ENCODE measurements at places on chromosomes 2 and 18. TPM values are rescaled to one million over a fixed set of nuclear protein-coding genes. Genes with fewer than 3 reads are reported as not detected.

The SOWAHC gene
- 14.0 TPM for total RNA-seq

The FTCDNL1 gene
- total RNA-seq: 2.0 TPM

- H3K4me3 ChIP-seq: no peak overlapping the region
- peak; percentile 93 for DNase-seq
- no peaks in the 10 kb centered on the region for H3K27me3 ChIP-seq
- H3K27ac ChIP-seq: no peak overlapping the region
- H3K36me3 ChIP-seq: no peaks in the 10 kb centered on the region
- H3K4me1 ChIP-seq: peaks cover 7% of the 10 kb centered on the region
Observed at GRCh38 chr2:239882331-239882732, 142.8 kb downstream of the NDUFA10 start.

DNA sequence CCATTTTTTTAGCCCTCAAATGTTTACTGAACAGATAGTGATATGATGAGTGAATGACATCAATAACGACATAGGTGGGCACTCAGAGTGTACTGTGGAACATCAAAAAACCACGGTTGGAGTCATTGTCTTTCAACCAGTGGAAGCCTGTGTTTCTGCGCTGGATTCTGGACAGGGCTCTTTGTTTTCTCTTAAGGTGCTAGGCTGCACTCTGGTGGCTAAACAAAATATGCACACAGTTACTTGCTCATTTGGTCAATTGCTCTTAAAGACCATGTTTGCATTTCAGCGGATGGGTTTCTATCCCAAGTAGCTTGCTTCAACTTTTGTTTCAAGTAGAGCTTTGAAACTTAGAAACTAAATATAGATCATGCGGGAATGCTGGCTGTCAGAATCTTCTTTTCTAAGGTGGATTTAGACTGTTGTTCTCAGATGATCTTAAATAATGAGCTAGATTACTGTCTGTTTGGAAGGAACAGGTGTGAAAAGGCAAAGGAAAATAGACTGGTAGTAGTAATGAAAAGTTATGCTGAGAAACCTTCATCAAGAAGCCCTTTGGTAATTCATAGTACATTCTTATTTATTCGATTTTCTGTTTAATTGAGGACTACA, 48.5 kb upstream of the LYPD6B start:
- H3K4me3 ChIP-seq: no peak overlapping the region

DNA sequence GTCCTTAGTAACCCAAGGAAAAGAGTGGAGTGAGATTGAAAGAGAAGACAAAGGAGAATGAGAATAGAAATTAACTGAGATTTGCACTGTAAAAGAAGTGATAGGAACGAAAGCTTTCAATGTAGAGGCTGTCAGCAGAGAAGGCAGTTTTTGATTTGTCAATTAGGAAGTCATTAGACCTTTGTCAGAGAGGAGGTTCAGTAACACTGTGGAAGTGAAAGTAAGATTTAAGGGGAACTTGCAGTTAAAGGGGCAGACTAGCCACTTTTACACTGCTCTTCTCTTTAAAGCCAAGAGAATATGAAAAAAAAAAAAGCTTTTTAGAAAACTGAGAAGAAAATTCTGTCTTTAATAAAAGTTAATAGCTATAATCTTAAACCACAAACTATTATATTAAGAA, 11.5 kb upstream of the KYNU start:
- no peak overlapping the region for H3K4me3 ChIP-seq
- H3K27ac ChIP-seq: no peak overlapping the region
- no peak for DNase-seq
- no peaks in the 10 kb centered on the region for H3K27me3 ChIP-seq
- H3K36me3 ChIP-seq: no peaks in the 10 kb centered on the region

GRCh38 chr2:5070257-5070656, 621.9 kb upstream of the SOX11 start:
- no peak for DNase-seq
- H3K36me3 ChIP-seq: no peaks in the 10 kb centered on the region
- H3K27me3 ChIP-seq: no peaks in the 10 kb centered on the region
- H3K27ac ChIP-seq: no peak overlapping the region
- no peak overlapping the region for H3K4me3 ChIP-seq
- peaks cover 3% of the 10 kb centered on the region for H3K4me1 ChIP-seq

- no peak overlapping the region for H3K27ac ChIP-seq
- no peak for DNase-seq
- H3K36me3 ChIP-seq: no peaks in the 10 kb centered on the region
- H3K27me3 ChIP-seq: no peaks in the 10 kb centered on the region
Observed at GRCh38 chr2:795531-796041, 118.4 kb upstream of the TMEM18 start.

DNA sequence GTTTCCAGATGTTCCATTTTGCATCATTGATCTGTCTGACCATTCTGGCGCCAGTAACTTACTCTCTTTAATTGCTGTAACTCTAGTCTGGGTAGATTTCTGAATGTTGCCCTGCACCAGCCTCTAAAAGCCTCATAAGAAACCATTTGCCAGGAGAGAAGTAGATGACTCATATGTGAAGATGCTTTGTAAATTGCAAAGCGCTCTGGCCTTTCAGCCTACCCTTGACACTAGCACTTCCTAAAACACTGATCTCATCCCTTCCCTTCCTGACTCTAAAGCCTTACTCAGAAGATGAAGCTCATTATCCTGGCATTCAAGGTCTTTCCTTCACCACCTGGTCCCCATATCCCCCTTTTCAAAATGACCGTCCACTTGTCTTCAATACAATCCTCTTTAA, 193.2 kb upstream of the MEX3C start:
- H3K4me1 ChIP-seq: no peaks in the 10 kb centered on the region
- H3K27me3 ChIP-seq: no peaks in the 10 kb centered on the region
- no peak overlapping the region for H3K4me3 ChIP-seq

DNA sequence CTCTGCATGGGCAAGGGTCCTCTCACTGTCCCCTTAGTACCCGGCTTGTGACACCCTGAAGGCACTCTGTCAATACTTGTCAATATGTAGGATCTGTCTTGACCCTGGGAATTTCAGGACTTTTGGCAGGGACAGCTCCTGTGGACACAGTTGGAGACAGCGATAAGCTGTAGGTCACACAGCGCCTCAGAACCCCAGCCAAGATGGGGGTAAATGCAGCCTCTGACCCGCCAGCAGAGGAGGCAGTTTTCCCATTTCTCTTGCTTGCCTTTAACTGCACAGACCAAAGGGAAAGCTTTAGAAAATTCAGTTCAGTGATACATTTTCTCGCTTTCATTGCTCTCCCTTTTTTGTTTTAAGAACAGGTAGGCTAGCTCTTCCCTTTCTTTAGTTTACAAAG, 54.8 kb upstream of the KLHL29 start:
- H3K27me3 ChIP-seq: peaks cover 10% of the 10 kb centered on the region
- no peak overlapping the region for H3K4me3 ChIP-seq
- H3K4me1 ChIP-seq: no peaks in the 10 kb centered on the region
- no peak overlapping the region for H3K27ac ChIP-seq
- DNase-seq: peak; percentile 94

DNA sequence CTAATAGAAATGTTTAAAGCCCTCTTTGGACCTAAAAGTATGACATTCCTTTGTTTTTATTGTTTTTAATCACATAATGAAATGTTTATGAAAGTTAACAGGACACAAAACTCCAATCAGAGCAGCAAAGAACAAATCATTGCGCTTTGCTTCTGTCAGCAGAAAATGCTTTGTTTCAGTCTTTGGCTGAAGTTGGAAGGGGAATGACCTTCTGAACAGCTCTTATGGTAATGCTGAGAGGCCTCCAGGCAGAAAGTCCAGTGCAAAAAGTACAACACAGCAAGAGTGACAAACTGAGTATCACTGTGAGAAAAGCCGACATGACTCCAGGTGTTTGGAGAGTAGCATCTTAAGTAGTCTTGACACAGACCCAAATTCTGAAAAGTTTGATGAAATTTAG, 147.7 kb upstream of the SP5 start:
- no peak overlapping the region for H3K27ac ChIP-seq
- no peak for DNase-seq
- H3K27me3 ChIP-seq: no peaks in the 10 kb centered on the region
- no peaks in the 10 kb centered on the region for H3K36me3 ChIP-seq
- no peak overlapping the region for H3K4me3 ChIP-seq
